Stimulated activated CD4-positive, alpha-beta T cell treated with anti-CD3 and anti-CD28 coated beads, Interleukin-12 subunit alpha, Interleukin-12 subunit beta, amount 100 ng/mL, for 4 hours (primary cell): ENCODE measurements at places on chromosomes 12 and 14.

GRCh38 chr12:129607301-129607700, 296.5 kb downstream of the TMEM132D start:
- no peak for DNase-seq

- DNase-seq: no peak
Measured at GRCh38 chr14:54674046-54674741, 107.3 kb downstream of the SAMD4A start.

- no peak for DNase-seq
Measured at GRCh38 chr12:120137833-120138232, 21.3 kb upstream of the RAB35 start.

DNA sequence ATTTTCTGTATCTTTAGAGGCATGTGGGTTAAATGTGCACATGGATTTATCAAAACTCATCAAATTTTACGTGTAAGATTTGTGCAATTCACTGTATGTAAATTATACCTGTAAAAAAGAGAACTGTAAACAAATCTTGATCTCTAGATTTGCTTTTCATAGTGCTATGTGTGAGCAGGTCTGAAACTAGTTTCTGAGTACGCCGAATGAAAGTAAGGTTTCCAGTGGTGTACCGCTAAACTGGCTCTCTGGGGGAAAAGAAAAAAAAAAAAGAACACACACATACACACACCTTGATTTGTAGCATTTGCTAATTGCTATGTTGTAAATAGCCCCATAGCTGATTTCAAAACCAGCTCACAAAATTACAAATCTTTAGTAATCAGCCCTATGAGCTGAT, 8.6 kb upstream of the SLC41A2 start:
- DNase-seq: no peak

DNA sequence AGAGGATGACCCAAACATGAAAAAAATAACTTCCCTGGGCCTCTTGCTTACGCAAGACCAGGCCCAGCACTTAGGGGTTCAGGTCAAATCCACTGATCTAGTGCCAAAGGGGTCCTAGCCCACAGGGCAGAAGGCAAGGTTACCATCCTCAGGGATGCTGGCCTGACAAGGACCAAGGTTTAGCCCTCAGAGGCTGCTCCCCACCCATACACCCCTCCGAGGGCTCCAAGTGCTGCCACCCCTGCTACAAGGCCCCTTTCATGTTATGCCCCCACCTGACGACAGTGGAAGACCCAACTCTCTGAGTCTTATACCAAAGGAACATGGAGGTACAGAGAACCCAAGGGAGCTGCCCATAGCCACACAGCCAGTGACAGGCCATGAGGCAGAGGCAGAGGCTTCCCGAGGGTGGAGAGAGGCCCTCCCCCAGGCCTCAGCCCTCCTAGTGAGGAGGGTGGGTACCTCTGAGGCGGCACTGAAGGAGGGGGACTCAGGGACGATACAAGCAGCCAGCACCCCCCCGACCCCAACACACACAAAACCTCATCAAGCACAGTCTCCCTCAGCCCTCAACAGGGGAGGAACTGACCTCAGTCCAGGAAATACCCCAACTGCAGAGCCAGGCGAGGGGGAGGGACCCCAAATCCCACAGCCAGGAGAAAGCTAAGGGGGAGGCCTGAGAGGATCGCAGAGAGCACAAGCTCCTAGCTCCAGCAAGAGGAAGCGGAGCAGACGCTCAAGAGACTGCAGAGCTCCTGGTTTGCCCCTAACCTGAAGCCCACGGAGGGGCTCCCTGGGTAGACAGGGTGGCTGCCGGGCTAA, 37.0 kb downstream of the ANAPC7 start:
- no peak for DNase-seq

DNA sequence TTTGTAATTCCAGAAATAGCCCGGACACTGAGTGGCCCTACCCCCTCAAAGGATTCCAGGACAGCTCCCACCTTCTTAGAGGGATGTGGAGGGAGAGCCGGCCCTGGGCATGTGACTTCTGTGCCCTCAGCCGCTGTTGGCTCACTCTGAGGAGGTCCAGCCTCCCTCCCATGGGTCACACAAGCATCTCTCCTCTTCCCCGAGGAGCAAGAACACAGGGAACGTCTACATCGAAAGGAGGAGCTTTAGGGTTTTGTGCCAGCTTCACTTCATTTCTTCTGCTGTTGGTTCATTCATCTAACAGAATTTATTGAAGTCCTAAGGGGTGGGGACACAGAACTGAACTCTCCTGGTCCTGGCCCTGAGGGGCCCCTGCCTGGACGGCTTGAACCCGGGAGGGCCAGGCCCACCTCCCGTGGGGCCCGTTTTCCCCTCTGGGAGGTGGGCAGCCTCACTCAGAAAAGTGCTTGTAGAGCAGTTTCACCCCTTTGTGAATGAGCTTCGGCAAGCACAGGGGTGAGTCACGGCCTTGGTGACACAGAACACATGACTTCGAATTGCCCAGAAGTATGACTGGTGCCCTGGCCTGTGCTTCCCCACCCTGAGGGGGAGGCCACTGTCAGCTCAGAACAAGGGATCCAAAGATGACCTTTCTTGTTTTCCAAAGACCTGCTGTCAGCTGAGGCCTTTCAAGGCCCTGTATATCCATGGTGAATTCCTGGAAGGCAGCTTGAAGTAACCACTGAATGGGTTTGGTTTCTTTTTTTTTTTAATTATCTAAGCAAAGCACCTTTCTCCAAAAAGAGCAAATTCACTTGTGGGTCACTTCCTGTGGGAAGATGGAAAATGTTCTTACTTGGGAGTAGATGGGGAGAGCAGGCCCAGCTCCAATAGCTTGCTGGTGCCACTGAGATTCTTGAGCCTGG, 39.2 kb downstream of the NFKBIA start:
- peak; percentile 69 for DNase-seq

- no peak for DNase-seq
Measured at GRCh38 chr14:101495827-101496775, 65.2 kb upstream of the DIO3 start.

DNA sequence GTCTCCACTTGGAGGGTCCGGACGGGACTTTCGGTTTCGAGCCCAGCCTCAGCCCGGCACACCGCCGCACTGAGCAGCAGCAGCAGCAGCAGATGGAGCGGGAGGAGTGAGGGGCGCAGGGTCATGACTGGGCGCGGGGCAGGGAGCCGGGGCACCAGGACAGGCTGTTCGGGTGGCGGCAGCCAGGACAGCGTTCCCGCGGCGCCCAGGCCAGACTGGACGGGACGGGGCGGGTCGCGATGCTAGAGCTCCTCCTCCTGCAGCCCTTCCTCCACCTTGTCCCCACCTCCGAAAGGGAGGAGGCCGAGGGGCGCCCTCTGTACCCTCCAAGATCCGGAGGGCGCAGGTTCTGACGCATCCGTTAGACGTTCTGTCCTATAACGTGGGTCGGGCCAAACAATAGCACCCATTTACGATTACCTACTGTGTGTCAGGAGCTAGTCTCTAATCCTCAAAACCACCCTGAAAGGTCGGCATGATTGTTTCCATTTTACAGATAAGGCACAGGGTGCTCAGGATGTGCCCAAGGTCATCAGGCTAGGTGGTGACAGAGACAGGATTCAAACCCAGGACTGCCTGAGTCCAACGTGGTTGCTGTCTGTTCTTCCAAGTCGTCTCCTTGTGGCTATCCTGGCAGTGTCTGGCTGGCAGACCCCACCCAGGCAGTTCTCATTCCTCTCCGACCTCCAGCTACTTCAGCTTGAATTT, at the start of gene FKBP11:
Gene FKBP11, minus strand, starts transcription at position 189 of the 708 bp plus-strand sequence. Its CDS starts 64 bp downstream, at position 125.
- peak; percentile 76 for DNase-seq

DNA sequence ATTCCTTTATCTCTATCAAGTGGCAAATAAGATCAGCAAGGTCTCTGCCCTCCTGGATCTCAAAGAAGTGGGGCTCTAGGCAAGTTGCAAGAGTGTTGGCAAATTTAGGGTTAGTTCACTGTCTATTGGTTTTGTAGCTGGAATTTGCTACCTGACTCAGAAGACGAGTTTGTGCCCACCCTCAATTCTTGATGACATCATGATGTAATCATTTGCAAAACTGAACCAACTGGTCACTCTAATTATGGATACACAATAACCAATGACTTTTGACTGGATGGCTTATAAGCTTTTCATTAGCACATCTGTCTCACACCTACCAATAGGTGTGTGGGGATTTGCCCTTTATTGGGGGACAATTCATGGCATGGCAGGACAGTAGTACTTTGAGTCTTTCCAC, 4.6 kb downstream of the TMEM233 start:
- no peak for DNase-seq

DNA sequence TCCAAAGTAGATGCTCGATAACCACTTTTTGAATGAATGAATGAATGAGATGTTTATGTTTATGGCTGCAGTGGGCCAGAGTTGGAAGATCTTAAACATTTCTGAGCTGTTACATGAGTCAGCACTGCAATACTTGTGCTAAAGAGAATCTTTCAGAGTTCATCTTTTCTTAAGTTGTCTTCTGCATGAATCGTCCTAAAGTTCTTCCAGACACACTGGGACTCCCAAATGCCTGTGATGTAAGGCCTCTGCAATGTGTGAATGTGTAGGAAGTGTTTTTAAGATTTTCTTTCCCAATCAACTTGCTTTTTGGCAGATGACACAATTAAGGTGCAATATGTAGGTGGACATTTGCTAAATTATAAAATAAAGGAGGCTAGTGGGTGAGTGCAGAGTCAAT, 50.3 kb upstream of the TRIM9 start:
- DNase-seq: no peak

DNA sequence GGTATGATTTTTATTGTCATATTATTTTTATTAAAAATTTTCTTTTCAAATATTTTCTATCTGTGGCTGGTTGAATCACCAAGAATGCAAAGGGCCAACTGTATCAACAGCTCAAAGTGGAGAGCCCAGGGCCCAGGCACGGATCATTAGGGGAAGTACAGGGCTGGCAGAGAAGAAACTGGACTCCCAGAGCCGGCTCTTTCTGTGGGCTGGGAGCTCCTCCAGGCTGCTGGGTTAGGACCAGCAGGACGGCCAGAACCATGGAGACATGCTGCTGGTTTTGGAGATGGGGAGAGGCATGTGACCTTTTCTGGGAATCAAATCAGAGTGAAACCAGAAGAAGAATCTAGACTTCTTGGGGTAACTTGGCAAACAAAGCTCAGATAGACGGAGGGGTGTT, 220.5 kb downstream of the CACNA1C start:
- DNase-seq: no peak

DNA sequence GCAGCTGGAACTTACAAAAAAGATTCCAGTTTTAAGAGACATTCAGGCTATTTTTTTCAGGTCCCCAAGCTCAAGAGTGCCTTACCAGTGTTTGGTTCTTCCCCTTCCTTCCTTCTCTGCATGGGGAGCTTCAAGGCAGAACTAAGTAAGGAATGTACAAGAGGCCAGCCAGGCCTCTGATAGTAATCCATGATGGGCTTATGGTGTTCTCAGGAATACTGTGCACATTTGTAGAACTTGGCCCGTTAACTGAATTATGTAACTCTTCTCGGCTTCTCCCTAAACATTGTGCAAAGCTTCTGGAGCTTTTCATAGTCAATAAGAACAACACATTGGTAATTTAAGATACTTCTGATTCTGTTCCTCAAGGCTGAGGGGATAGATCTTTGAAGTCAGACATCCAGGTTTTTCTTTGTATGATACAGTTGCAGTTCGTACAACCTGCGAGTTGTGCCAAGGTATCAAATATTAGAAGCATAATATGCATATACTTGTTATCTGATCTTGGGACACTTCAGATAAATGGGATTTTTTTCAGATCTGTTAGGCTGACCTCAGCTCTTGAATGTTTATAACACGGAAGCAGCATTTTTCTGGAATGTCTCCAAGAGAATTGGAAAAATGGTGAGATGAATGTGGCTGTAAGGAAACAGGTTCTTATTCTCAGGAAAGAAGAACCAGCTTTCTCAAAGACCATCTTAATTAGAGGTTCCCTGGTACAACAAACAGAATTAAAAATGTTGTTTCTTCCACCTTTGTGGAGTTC, 148.6 kb downstream of the ANO4 start:
- no peak for DNase-seq

GRCh38 chr14:79278798-79279644, 932.3 kb downstream of the DIO2 start:
- no peak for DNase-seq

DNA sequence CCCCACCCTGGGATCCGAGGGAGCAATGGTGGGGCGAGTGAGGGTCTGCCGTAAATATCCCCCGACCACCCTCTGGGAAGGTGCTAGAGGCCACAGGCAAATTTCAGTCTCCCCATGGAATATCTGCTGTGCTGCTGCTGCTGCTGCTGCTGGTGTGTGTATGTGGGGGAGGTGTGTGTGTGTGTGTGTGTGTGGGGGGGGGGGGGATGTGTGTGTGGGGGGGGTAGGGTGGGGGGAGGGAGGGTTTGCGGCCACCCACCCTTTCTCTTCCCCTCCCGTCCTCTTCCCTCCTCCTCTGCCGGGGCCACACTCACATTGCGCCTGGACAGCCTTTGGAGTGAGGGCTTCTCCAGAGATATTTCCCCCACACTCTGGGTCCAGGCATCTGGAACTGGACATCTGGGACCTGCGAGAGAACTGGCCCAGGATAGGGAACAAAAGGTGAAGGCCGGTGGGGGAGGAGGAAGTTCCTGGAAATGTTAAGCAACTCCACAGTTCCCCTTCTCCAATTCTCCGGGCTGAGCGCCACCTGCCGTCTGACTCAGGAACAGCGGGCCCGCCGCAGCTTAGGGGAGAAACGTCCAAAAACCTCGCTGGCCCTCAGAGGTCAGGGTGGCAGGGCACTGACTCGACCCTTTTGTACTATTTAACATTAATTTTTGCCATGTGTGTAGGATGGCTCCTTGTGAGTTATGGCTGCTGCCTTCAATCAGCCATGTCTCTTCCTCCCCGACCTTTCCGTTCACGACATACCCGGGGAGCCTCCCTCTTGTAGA, at the start of gene C1RL:
Gene C1RL, minus strand, starts transcription at position 419 of the 776 bp plus-strand sequence. Its CDS starts 34 bp downstream, at position 385.
- peak; percentile 86 for DNase-seq

DNA sequence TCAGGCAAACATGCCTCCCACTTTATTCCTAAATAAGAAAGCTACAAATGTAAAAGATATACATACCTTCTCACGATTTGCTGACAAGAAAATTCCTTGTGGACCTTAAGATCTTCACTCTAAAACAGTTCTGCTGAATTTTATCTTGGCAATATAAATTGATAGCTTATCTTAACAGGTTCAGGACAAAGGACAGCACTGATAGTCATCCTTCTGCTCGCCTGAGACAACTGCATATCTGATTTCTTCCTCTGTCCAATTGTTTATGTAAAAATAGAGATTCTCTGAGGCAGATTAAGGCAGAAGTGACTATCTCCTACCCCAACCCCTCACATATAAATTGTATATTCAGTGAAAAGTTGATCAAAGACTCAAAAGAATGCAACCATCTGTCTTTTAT, 44.9 kb downstream of the CAPZA3 start:
- DNase-seq: no peak

DNA sequence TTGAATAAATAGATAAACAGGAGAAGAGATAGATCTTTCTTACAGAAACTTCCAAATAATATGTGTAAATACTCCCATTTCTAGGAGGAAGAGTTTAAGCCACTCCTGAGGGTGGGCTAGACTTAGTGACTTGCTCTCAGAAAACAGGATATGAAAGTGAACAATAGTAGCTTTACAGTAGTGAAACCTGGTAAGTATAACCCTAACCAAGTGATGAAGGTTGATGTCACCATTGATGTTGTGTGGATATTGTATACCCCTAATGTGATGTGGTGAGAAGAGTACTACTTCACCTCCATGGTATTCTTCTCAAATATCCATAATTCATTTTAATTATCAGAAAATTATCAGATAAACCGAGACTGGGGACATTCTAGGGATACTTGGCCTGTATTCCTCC, 20.9 kb downstream of the AKAP6 start:
- DNase-seq: no peak
